ENCODE measurements at places on chromosomes 11 and 22. TPM values are rescaled to one million over a fixed set of nuclear protein-coding genes. Genes with fewer than 3 reads are reported as not detected.
A peak's percentile ranks its signal among the peaks of the same experiment; 100 is the strongest.

DNA sequence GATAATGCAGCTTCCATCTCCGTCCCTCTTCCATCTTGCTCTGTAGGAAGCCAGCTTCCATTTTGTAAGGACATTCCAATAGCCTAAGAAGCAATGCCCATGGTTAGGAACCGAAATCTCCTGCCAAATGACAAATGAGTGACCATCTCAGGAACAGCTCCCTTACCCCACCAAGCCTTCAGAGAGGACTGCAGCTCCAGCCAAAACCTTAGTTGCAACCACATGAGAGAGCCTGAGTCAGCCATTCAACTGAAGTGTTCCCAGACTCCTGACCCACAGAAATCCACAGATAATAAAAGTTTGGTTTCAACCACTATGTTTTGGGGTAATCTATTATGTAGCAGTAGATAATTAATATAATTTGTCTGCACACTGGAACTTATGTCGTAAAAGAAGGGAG is 51.7 kb upstream of the LDLRAD3 start:
- DNase-seq, result no peak

- DNase-seq, result peak; percentile 71
These were observed 579 bp downstream of the PICALM start for GRCh38 chr11:86068138-86068871.

- no peak for DNase-seq
These were observed 72.7 kb upstream of the TTC12 start for GRCh38 chr11:113241636-113242054.

DNA sequence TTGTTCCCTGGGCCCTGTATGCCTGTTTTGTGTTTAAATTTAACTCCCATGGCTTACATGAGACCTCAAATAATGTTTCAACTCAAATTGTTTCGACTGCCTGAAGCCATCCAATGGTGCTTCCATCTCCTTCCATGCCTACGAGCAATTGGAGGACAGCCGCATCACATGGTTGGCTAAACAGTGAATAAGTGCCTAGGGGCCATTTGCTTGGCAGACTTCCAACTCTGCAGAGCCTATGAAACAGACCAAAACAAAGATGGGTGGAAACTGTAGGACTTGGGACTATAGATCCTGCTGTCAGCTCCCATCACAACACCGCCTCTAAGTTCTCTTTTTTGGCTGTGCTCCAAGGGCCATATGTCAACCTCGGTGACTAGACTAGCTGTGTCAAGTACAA is 84.1 kb downstream of the PARVA start:
- DNase-seq, result no peak

GRCh38 chr11:120146413-120147093 is 8.6 kb upstream of the TRIM29 start:
- no peak for DNase-seq

DNA sequence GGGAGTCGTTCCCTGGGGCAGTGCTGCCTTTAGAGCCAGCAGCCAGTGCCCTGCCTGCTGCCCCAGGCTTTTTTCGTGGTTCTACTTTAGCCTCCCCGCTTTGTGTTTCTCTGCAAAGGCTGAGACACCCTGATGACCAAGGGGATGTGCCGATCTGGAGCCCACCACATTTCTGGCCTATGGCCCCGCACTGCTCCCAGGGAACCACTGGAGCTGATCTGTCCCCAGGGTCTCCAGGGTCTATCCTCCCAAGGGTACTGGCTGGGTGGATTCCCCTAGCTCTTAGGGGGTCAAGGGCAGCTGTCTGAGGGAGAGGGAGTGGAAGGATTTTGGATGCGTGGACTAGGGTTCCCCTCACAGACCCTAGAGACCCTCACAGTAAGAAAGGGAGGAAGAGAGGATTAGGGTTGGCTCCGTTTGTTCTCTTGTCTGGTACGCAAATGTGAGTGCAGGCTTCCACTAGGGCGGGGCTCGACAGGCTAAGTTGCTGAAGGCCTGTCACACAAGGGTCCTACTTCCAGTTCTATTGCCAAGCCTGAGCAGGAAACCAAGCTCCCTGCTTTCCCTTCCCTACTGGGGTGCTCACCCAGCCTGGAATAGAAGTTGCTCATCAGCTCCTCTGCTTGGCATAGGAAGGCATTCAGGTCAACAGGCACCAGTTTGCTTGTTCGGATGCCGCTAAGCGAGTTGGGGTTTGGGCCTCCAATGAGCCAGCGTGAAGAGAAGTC is 19.3 kb downstream of the TREH start:
- DNase-seq, result no peak

MB gene
- total RNA-seq, result not detected

WNT7B gene
- total RNA-seq, result 1.6 TPM

MRGPRX3 gene
- total RNA-seq, result not detected

Measured in kidney (tissue), 22 donors.